Epithelial cell of esophagus (primary cell): ENCODE measurements at places on chromosomes 11 and 22.
A peak's percentile ranks its signal among the peaks of the same experiment; 100 is the strongest.

DNA sequence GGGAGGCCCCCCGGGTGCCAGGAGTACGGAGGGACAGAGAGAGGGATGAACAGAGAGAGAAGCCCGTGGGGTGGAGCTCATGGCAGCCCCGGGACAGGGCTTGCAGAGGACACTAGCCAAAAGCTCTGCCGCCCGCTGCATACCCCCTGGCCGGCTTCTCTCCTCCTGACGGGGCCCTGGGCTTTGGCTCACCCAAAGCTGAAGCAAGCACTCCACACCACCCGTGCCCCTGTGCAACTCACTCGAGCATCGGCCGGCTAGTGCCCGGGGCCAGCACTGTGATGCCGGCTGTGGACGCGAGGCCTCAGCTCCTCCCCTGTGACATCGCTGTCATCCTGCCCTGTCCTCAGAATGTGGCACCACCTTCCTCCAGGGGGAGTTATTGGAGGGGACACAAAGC is 429.6 kb downstream of the BRD1 start:
- no peak for DNase-seq

DNA sequence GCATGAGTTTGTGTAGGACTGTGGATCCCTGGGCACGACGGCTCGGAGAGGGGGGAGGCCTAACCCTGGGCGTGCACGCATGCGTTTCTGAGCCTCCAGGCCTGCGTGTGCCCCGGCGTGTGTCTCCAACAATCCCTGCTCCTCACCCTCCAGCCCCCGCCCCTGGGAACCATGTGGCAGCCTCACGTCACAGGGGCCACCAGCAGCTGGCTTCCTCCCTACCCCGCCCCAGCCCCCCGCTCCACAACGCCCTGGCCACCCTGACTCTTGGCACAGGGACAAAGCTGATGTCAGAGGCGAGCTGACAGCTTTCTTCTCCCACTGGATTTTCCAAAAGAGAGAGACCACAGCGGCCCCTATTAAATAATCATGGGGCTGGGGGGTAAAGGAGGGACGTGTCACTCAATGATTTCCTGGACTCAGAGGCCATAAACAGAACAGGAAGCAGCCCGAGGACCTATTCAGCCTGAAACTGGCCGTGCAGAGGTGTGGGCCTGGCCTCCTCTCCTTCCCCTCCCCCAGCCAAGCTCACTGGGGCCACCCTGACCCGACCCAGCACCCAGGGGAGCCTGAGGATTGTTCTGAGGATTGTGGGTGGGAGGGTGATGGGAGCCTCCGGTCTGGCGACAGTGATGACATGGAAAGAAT is 6.8 kb upstream of the LIF start:
- no peak for DNase-seq

- no peak for DNase-seq
Measured at GRCh38 chr11:31805037-31805628, 6.0 kb downstream of the PAX6 start.

GRCh38 chr11:95883381-95883780 is 40.5 kb downstream of the MTMR2 start:
- no peak for DNase-seq

GRCh38 chr11:17887779-17888178 is 125.1 kb downstream of the SERGEF start:
- no peak for DNase-seq

- peak; percentile 100 for DNase-seq
Measured at GRCh38 chr11:18383388-18384156, 10.8 kb upstream of the LDHA start.

DNA sequence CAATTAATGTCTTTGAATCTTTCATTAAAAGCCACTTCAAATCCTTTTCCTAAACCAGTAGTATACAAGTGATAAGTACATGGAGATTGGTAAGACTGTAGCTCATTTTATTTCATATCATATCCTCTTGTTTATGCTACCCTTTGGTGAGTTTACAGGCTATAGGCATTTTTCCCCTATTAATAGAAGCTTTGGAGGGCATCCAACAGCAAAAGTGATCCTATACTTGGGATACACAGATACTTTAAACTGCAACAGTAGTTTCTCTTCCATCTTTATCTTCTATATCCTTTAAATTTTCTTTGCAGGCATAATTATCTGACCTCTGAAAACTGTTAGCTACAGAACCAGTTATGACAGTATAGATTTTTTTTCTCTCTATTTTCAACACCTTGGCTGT is 114.5 kb upstream of the SPON1 start:
- DNase-seq = no peak
